ENCODE measurements at places on chromosomes 7 and 10. TPM values are rescaled to one million over a fixed set of nuclear protein-coding genes. Genes with fewer than 3 reads are reported as not detected.

Gene TMEM236
- total RNA-seq = 0.04 TPM

DNA sequence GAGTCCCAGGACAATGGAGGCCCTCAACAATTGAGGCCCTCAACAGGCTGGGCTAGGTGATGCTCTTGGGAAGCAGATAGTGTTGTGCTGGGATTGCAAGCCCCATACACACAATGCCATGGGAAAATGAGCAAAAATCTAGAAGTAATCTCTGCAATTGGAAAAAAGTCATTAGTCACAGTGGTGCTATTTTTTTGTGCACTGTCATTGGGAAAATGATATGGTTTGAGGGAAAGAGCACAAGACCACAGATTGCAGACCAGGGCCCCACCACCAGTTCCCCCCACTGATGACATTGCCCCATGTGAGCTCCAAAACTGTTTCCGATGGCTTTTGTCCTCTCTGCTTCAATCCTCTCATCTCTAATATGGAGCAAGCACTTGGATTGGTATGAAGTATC is 1.9 kb downstream of the KCTD7 start:
- no peak for DNase-seq

DNA sequence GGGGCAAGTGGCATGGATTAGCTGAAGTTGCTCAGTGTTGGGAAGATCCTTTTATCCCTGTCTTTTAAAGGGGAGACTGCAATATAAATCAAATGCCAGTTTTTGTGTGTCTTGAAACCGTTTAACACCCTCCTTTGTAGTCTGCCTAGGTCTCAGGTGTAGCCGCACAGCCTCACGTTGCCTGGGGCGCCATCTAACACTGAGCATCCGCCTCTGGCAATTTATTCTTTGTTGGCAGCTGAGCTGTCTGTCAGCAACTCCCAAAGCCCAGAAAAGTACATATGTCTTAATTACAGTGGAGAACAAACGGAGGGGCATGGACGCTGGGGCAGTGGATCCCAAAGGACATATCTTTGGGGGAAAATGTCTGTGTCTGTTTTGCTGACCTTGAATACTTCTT is 254.7 kb downstream of the STK31 start:
- no peak for DNase-seq

DNA sequence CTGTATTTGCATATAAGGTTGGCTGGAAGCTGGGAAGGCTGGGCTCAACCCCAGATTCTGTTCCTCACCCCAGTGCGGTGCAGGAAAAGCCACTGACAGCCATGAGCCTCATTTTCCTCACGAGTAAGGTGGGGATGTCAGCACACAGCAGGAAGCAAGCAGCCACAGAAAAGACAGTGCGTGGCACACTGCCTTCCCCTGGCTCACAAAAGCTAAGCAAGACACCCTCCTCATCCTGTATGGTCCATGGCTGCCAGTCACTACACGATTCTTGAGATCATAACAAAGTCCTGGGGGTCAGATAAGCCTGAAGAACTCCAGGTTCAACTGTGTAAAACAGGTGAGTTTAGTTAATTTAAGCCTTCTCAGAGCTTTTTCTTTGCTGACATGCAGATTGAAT is 28.9 kb upstream of the DDC start:
- no peak for DNase-seq

Gene C10orf62
- not detected for total RNA-seq

- DNase-seq = peak; percentile 26
Measured at GRCh38 chr7:138999414-138999813, 18.2 kb upstream of the KIAA1549 start.

Gene ZDHHC6
- 64.3 TPM for total RNA-seq

GRCh38 chr7:158581440-158582088 is 6.1 kb downstream of the PTPRN2 start:
- DNase-seq = no peak

- DNase-seq = no peak
Measured at GRCh38 chr7:33471636-33472242, 342.4 kb downstream of the BBS9 start.

Gene GIMAP7
- 239 TPM for total RNA-seq

DNA sequence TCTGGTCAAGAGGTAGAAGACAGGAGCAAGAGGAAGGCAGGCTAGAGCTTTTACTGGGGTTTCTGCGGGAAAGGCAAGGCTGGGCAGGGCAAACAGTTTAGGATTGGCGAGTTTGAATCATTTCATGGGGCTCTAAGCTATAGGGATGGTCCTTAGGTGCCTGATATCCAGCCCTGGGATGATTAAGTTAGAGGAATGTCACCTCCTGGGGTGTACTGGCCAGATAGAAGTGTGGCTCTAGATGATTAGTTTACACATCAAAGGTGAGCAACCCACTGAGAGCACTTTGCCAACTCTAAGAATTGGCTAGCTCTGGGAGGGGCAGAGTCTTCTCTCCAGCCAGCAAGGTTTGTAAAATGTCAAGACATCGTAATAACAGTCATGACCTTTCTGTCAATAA is 52.4 kb downstream of the ZNF365 start:
- no peak for DNase-seq

- peak; percentile 44 for DNase-seq
Measured at GRCh38 chr10:26725837-26726727, 28.6 kb downstream of the PDSS1 start.

DNA sequence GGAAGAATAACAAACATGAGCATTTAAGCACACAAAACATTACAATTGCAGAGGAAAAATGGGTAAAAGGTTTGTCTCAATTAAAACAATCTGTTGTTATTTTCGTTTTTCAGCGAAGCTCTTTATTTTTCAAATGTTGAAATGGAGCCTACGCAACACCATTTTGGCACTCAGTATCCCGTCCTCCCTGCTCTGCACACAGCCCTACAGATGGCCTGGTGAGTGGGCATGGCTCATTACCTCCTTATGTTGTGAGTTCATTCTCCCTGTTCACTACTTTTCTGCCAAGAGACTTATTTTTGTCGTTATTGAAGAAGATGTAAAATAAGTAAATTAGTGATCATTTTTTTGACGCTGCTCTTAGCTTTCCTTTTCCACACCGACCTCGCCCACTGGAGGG is 167.8 kb upstream of the CXCL12 start:
- no peak for DNase-seq

Gene TWIST1
- 0.25 TPM for total RNA-seq

DNA sequence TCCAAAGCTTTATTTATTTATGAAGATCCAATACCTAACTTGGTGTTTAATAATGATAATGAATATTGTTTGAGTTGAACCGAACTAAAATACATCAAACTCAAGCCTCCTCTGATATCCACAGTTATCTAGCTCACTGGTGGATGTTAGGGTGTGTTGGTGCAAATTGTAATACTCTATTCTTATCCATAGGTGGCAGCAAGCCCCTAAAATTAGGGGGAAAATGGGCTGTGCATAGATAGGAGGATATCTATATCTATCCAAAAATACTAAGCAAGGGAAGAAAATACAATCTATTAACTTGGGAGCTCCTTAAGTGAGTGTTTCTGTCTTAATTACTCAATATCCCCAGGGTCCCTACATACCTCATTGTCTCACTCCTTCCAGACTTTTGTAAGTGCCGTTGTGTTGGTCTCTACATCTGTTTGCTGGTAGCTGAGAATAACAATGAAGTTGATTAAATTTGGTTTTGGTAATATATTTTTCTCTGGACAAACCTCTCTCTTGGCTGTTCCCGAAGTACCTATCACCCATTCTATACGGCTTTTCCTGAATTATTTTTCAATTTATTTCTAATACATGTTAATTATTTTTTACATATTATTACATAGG is 55.0 kb upstream of the VWDE start:
- DNase-seq = peak; percentile 21

DNA sequence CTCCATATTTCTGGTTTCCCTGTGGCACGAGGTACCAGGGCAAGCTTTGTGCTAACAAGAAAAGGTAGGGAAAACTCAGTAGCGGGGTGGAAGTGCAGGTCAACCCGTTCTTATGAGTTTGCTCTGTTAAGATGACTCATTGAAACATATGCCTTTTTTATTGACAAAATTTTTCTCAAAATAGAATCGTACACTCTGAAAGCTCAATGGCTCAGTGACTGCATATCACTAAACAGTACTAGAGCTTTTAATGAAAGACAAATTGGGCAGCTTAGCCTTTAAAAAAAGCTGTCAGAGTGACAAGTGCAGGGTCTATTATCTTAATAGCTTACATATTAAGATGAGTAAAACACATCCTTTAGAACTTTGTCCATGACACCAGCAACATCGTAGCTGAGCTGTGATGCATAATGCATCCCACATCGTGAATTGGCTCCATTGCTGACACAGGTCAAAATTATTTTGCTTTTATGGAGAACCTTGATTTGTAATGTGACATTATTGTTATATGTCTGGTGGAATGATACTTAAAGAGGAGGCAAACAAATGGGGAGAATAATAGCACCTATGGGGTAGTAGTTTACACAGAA is 264.4 kb downstream of the ETV1 start:
- no peak for DNase-seq

DNA sequence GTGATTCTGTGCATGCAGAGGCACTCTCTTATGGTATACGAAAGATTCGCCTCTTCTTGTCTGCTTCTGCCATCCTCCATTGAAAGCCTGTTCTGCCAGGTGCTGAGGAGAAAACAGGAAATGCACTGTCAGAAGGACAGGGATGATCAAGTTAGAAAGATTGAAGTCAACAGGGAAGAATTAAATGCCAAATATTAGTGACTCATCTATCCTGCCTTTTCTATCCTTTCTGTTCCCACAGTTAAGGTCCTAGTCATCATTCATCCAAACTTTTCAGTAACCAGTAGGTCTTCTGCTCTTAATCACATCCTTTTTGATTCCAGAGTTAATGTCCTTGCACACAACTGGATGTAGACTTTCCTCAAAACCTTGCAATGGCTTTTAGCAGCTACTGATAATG is 4.8 kb upstream of the ZNF783 start:
- no peak for DNase-seq

DNA sequence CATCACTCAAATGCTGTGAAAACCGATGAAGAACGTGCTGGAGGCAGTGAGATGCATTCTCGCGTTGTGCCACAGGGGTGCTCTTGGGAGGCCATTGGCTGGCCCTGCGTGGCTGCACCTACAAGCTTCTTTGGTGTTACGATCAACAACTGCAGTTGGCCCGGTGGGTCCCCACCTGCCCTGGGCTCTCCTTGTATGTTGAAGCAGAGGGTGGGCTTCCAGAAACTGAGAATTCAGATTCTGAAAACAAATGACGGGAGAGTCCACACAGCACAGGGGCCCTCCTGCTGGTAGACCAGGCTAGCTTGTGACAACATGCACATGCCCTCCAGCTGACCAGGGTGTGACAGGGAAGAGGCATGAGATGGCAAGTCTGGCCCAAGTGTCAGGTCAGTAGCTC is 23.7 kb upstream of the DDC start:
- no peak for DNase-seq

- DNase-seq = no peak
Measured at GRCh38 chr10:31134311-31134952, 102.8 kb upstream of the ZNF438 start.

Gene OR2A1
- 0.17 TPM for total RNA-seq

- no peak for DNase-seq
Measured at GRCh38 chr10:5832946-5833345, 19.7 kb upstream of the GDI2 start.

DNA sequence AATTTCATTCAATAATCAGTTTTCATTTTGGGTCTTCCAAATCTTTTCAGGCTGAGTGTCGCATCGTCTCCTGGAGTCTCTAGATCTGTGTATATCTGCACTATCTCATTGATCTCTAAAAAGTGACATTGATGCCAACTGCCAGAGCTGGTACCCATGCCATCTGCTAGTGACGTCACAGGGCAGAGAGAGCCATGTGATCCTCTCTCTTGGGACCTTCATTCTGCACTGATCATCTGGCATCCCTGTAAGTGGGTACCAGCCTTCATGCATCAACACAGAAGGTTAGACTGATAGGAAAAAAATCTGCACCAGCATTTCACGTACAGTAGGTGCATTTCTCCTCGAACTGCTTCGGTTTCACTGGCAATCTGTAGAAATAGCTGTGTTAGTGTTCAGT is at the start of gene NEUROD6:
Gene NEUROD6, minus strand, starts transcription at position 124 of the 400 bp plus-strand sequence. CDS start 1,458 bp downstream, outside the sequence.
- DNase-seq = no peak

GRCh38 chr7:95950698-95951097 is 178.3 kb downstream of the DYNC1I1 start:
- DNase-seq = no peak

GRCh38 chr7:38391751-38392150 is 118.3 kb upstream of the TARP start:
- no peak for DNase-seq

Gene FGFBP3
- 1.5 TPM for total RNA-seq

Gene ASB10
- not detected for total RNA-seq

Gene SHH
- not detected for total RNA-seq

Gene DYNC1I1
- not detected for total RNA-seq

Gene SPDYE11
- not detected for total RNA-seq

Gene CPVL
- total RNA-seq = not detected

Gene EEPD1
- 13.8 TPM for total RNA-seq

Gene TMEM254
- 13.6 TPM for total RNA-seq

GRCh38 chr10:88803641-88804040 is 1.1 kb downstream of the LIPM start:
- no peak for DNase-seq

DNA sequence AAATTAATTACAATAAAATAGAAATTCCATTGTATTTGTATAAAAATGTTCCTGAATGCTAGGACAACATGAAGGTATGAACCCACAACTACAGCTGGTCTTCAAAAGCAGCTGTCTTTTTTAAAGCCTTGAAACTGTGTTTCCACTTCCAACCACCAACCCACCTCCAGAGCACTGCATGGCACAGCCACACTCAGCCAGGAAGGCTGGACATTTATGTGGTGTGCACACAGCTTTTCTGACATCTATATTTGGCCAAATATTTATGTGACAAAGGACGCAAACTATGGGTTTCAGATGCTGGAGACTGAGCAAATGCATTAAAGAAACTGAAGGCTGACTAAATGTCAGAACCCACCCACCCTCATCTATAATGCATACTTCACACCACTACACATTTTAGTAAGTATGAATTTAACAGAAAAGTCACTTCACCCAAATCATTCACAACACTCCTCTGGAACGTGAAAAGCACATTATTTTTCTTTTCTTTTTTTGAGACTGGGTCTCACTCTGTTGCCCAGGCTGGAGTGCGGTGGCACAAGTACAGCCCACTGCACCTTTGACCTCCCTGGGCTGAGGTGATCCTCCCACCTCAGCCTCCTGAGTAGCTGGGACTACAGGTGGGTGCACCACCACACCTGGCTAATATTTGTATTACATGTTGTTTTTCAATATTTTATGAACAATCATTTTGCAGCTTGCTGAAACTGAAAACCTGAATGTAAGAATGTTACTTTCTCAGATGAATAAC is 27.9 kb upstream of the DAGLB start:
- no peak for DNase-seq

DNA sequence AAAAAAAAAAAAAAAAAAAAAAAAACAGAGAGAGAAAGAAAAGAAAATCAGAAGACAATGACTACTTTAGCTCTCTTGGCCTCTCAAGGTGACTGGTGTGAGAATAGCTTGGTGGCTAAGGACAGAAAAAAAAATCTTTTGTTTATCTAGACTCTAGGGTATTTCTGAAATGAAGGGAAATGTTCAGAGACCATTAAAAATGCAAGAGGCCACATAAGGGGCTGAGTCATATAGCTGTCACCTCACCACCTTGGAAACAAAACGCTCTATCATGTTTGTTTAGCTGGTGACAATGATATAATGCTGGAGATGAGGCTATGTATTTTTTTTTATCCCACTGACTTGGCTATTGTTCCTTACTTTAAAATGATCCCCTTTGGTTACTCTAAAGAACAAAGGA is 287.0 kb upstream of the CDC14C start:
- DNase-seq = no peak

- no peak for DNase-seq
Measured at GRCh38 chr7:114939484-114940097, 17.7 kb downstream of the MDFIC start.

Gene TRIM24
- total RNA-seq = 22.0 TPM

- no peak for DNase-seq
Measured at GRCh38 chr7:129845178-129845971, 107.4 kb downstream of the UBE2H start.

Measured in activated CD4-positive, alpha-beta T cell treated with anti-CD3 and anti-CD28 coated beads, Interleukin-2, amount 10 ng/mL, durations not matched to agents 7 days and 5 days (primary cell).